ENCODE measurements at places on chromosomes 2 and 18.

GRCh38 chr2:128536925-128537620, 218.4 kb upstream of the HS6ST1 start:
- no peak for DNase-seq

DNA sequence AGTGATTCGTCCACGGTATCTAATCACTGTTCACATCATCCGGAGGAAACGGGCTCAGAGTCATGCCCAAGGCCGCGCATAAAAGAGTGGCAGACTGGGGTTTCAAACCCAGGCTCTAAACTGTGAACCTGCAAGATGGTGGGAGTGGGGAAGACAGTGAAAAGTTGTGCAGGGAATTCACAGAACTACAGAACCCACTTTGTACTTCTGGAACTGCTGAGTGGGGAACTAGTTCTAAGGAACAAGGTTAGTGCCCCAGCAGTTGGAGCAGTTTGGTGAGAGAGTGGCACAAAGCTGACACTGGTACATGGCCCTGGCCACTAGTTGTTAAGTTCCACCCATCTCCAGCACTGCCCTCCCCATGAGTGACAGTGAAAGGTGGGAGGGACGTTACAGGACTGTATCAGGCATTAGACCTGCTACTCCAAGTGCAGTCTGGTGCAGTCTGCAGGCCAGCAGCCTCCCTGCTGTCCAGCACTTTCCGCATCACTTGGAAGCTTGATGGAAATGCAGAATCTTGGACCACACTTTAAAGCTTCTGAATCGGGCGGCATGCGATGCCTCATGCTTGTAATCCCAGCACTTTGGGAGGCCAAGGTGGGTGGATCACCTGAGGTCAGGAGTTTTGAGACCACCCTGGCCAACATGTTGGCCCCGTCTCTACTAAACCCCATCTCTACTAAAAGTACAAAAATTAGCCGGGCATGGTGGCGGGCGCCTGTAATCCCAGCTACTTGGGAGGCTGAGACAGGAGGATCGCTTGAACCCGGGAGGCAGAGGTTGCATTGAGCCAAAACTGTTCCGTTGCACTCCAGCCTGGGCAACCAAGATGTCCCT, 47.3 kb downstream of the C2orf42 start:
- DNase-seq: no peak

DNA sequence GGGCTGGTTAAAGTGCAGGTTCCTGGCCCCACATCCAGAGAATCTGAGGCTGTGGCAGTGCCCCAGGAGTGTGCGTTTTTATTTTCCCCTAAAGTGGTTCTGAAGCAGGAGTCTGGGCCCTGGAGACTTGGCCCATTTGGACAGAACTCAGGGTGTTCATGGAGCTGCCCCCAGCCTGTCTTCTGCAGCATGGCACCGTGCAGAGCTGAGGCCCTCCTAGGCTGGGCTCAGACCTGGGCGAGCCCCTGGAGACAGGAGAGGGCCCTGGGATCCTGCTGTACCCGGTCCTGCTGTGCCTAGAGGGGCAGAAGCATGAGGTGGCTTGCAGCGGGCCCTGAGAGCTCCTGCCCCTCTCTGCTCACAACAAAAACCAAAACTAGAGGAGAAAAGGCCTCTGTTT, 58.8 kb upstream of the B3GNT7 start:
- DNase-seq: no peak

DNA sequence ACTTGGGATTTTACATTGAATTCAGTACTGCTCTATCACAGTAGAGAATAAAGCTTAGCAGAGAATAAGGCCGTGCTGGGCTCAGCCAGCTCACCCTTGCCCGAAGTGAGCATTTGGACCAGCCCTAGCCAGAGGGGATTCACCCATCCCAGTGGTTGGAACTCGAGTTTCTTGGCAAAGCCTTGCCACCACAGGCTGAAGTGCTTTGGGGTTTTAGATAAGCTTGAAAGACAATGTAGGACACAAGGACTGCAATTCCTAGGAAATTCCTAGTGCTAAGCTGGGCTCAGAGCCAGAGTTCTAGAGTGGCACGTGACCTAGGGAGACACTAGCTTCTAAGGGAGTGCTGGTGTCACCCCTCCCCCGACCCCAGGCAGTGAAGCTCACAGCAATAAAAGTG, 28.0 kb downstream of the SERPINB11 start:
- DNase-seq: no peak

GRCh38 chr2:107525406-107525805, 301.3 kb upstream of the RGPD4 start:
- no peak for DNase-seq

DNA sequence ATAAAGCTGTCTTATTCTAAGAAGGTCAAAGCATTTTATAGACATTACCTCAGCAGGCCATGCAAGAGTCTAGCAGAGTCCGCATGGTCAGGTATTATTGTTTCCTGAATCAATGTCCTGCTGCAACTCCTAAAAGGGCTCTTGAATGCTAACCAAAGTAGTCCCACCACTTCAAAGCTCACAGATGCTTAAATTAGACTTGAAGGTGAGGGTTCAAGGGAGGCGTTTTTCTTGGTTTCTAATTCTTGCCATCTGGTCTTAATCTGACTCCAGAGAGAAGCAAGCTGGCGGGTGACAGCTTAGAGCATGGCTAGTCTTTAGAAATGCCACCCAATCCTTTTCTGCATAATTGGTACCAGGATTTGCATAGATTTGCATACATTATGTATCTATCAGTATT, 226.3 kb downstream of the MREG start:
- no peak for DNase-seq

Data from stimulated activated CD4-positive, alpha-beta T cell treated with anti-CD3 and anti-CD28 coated beads, Interleukin-1b, Interleukin-23, amount 100 ng/mL, for 1 hour (primary cell).